NT2/D1 (cell line): ENCODE measurements at places on chromosomes 2 and 18.

GRCh38 chr2:85247610-85248009, 80.2 kb downstream of the TGOLN2 start:
- no peak for DNase-seq

- DNase-seq, result no peak
Observed at GRCh38 chr2:141610564-141611175, 520.1 kb downstream of the LRP1B start.

GRCh38 chr2:113910110-113910717, 20.3 kb downstream of the ACTR3 start:
- DNase-seq, result no peak

GRCh38 chr2:85264471-85264870, 63.3 kb downstream of the TGOLN2 start:
- no peak for DNase-seq

GRCh38 chr2:64841461-64841860, 147.7 kb upstream of the SLC1A4 start:
- DNase-seq, result no peak

DNA sequence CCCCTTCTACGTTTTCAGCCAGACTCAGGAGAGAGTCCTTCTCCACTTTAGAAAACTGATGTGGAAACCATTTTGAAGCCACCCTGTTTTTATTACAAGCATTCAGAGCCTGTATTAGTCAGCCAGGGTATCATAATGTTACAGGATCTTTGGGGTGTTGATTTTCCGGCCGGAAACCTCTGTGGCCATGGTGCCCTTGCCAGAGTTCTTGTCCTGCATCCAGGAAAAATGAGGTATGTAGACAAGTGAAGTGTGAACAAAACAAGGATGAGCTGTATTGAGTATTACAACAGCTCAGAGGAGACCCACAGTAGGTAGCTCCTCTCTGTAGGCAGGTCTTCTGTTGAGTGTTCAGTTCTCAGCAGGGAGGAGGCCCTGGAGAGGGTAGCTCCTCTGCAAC, 241.0 kb upstream of the COPS8 start:
- no peak for DNase-seq

- no peak for DNase-seq
Observed at GRCh38 chr2:39780825-39781600, 2.0 kb upstream of the THUMPD2 start.
